Right ventricle myocardium inferior (tissue), 1 donor: ENCODE measurements at places on chromosomes 3 and 15. TPM values are rescaled to one million over a fixed set of nuclear protein-coding genes. Genes with fewer than 3 reads are reported as not detected.

AGBL1 gene
- not detected for total RNA-seq

TEX55 gene
- total RNA-seq = not detected

POTEB2 gene
- total RNA-seq = not detected

CCDC33 gene
- not detected for total RNA-seq

SAMMSON gene
- total RNA-seq = not detected

PRSS50 gene
- total RNA-seq = 0.11 TPM

SH2D7 gene
- total RNA-seq = not detected

CHMP2B gene
- total RNA-seq = 33.5 TPM

- DNase-seq = no peak
Observed at GRCh38 chr3:11596387-11596786, 47.3 kb downstream of the VGLL4 start.

GRCh38 chr15:88181613-88182012, 74.9 kb downstream of the NTRK3 start:
- DNase-seq = no peak

DNA sequence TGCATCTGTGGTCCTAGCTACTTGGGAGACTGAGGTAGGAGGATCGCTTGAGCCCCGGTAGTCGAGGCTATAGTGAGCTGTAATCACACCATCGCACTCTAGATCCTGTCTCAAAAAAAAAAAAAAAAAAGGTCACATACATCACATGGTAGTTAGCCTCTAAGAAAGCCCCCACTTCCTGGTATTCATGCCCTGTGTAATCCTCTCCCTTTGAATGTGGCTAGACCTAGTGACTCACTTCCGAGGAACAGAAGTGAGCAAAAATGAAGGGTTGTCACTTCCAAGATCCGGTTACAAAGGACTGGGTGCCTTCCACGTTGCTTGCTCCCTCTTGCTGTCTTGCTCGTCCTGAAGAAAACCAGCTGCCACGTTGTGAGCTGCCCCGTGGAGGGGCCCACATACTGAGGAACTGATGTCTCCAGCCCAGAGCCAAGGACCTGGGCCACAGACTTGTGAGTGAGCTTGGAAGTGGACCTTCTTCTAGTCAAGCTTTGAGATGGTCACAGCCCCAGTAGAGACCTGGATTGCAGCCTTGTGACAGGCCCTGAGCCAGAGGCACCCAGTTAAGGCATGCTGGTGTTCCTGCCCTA, 12.6 kb upstream of the LCTL start:
- DNase-seq = no peak

DNA sequence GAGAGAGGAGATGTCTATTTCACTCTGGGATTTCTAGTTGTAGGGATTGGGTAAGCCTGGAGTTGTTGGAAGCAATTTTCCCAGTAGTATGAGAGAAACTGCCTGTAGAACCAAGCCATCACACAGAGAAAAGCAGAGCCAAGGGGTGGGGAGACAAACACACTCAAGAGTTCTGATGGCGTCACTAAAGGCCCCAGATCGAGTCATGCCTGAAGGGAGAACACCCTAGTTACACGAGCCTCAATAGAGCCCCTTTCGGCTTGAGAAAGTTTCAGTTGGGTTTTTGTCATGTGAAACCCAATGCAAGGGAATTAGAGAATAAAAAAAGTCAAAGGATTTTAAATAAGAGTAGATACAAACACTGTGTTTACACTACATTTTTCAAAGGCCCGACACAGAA, 66.1 kb upstream of the PFN2 start:
- DNase-seq = no peak

GRCh38 chr3:177928172-177928873, 607.9 kb upstream of the KCNMB2 start:
- no peak for DNase-seq

DNA sequence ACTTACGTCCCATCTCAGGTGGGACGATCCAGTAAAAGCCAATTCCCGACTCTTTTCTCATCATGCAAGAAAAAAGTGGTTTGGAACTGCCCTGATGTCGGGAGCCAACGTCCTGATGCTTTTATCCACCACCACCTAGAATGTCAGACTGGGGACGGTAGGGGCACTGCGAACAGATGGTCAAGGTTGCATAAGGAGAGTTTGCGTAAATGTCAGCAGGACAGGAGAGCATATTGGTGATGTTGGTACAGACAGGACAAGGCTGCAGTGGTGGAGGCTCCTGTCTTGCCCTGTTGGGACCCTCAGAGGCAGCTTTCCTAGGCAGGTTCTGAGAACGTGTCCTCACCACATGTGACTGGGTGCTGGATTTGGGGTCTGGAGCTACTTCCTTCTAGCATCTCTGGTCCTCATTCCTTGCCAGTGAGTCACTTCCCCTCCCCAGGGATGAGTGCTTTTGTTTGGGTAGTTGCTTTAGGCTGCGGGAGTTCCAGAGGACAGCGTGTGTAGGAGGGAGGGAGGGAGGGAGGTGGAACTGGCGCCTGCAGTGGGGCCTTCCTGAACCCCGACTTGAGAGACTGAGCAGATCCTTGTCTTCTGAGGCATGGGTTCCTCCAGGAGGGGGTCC, 21.0 kb downstream of the THSD4 start:
- no peak for DNase-seq

DNA sequence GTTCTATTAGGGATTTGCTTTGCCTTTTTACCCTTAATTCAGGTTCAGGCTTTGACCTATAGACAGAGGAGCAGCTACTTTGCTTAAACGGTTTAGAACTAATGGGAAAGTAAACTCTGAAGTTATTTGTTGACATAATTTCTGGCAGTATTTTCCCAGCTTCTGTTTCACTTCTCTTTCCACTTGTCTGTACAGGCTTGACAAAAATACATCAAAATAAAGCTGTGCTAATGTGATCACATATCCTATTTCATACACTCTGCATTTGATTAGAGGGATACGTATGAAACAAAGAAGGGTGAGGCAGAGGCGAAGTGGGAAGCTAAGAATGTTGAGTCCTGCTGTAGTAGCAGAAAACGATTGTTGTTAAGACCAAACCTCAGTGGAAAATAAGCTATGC, 389.1 kb upstream of the RARB start:
- no peak for DNase-seq

DNA sequence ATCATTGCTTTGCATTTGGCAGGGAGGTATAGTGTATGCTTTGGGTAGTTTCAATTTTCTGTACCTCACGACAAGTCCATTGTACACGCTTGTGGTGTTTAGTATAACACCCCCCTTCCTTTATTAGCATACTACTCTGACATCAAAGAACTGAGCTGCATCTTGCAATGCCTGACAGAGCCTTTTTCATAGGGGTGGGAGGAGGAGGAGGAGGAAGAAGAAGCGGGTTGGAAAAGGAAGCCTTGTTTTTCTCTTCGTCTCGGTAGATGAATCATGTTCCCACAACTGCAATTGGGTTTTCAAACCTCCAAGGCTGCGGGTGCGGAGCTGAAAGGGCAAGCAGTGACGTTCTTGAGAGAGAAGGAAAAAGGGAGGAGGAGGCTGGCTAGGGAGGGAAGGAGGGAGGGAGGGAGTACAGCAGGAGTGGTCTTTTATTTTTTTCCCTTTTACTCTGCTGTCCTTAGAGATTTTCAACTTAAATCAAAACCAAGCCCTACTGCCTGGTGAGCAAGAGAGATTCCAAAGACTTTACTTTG, 175.7 kb downstream of the KLHL25 start:
- DNase-seq = peak; percentile 84

GRCh38 chr15:35321926-35322325, 224.0 kb downstream of the DPH6 start:
- DNase-seq = no peak

GRCh38 chr3:133940536-133940935, 44.9 kb upstream of the RAB6B start:
- DNase-seq = no peak

DNA sequence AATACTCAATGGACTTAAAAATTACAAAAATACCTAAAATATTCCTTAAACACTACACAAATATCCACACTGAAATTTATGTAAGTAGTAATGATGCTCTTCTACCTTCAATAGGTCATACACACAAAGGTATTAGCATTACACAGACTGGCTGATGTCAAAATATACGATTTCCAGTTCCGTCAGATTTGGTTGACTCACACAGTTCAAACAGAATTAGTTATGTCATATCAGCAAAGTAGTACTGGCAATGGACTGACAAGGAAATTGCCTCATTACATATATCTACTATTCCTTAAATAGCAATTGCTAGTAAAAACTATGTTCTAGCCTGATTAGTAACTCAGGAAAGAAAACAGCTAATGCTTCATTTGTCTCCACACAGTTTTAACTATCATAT, 70.8 kb downstream of the ADAM10 start:
- DNase-seq = no peak
